ENCODE measurements at places on chromosomes 3 and 15. TPM values are rescaled to one million over a fixed set of nuclear protein-coding genes. Genes with fewer than 3 reads are reported as not detected.

Gene NANOGP8
- not detected for total RNA-seq

Gene RAB43
- total RNA-seq = 27.7 TPM

Gene IL5RA
- total RNA-seq = not detected

Gene GRAMD1C
- total RNA-seq = 20.2 TPM

Gene BFSP2
- total RNA-seq = not detected

Gene FBXL2
- 15.2 TPM for total RNA-seq

Gene PODXL2
- total RNA-seq = 2.6 TPM

Gene AHSG
- total RNA-seq = not detected

Gene CEP70
- total RNA-seq = 19.4 TPM

Gene BMF
- total RNA-seq = 2.5 TPM

Gene CLSTN2
- 0.07 TPM for total RNA-seq

Gene HYAL3
- total RNA-seq = 9.6 TPM

Gene NR2F2
- 13.6 TPM for total RNA-seq
